ENCODE measurements at places on chromosomes 3 and 15. TPM values are rescaled to one million over a fixed set of nuclear protein-coding genes. Genes with fewer than 3 reads are reported as not detected.

The ITGB5 gene
- 182 TPM for total RNA-seq

The GOLGA8T gene
- 0.44 TPM for total RNA-seq

The GNL3 gene
- 29.7 TPM for total RNA-seq

The PLSCR2 gene
- total RNA-seq, result not detected

The ISG20 gene
- 2.3 TPM for total RNA-seq

The GOLGA8G gene
- not detected for total RNA-seq

The SLC28A2 gene
- not detected for total RNA-seq

The HDC gene
- not detected for total RNA-seq

All from right atrium auricular region (tissue), 2 donors.